Skin of body (tissue), 3 donors: ENCODE measurements at places on chromosomes 3 and 15. TPM values are rescaled to one million over a fixed set of nuclear protein-coding genes. Genes with fewer than 3 reads are reported as not detected.

- DNase-seq: no peak
Measured at GRCh38 chr15:36175741-36176291, 403.6 kb upstream of the CDIN1 start.

DNA sequence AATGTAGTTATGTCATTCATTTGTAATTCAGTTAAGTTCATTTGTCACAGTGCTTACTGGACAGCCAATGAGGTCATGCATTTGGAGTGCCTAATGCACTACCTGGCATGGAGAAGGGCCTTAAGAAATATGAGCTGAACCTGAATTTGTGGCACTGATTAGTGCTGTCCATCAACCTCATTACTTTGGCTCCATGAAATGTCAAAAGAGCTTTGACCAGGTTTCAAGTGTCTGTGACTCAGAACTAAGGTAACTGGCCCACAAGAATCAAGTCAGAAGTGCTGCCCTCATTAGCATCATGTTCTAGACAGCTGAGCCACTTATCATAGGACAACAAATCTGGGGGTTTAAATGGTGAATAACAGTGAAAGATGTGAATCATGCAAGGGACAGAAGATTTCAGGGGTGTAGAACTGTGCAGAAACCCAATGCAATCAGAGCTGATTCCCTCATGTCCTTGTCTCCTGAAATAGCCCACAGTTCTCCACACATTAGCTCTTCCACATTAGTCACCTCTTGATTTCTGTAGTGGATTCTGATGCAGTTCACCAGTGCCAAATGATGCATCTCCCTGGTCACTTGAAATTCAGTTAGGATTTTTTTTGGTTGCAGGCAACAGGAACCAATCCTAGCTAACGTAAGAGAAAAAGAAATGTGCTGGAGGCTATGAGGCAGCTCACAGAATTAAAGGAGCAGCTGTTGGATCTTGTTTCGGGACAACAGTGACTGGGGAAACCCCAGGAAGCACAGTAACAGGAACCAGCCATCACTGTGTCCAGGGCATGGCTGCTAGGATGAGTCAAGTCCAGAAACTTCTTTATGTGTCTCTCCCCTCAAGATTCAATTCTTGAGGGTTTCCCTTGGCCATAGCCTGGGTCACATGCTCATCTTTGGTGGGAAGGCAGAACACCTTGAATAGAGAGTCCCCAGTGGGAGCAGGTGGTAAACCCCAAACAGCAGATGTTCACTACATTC is 38.7 kb downstream of the CHST2 start:
- no peak for DNase-seq

DNA sequence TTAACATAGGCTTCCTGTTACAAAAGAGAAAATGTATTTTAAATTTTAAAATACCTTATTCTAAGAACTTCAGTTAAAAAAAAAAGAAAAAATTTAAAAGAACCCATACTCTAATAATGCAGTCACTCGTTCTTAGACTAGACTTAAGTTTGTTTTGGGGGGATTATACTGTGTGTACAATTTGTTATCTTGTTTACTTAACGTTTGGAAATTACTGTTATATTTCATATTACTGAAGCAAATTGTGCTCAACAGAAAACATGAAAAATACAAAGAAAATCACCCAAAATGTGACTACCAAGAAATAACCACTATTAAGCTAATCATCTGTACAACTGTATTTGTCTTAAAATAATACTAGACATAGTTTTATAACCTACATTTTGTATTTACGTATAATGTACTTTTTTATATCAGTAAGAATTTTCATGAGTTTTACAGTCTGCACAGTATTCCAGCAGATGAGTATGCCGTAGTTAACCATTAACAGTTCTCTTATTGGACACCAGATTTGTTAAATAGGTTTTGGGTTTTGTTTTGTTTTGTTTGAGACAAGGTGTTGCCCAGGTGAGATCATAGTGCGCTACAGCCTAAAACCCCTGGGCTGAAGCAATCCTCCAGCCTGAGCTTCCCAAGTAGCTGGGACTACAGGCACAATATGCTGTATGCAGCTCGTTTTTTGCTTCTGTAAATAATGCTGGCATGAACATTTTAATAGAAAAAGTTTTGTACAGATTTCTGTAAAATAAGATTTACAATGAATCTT is 88.8 kb upstream of the CHD2 start:
- DNase-seq: no peak

DNA sequence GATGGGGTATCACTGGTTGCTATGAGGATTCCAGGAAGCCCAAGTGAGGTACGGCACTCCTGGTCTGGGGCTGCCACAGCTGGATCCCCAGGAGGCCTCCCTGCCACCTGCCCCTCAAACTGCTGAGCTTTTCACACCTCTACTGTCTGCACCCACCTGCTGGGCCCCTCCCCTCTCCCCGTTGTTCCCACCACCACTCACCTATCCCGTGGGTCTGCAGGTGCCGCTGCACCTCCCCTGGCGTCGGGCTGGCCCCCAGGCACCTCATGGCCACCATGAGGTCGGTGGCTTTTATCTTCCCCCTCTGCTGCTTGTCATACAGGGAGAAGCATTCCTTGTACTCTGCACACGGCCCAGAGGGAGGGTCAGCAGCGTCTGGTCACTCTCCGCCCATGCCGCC is 5.8 kb downstream of the CALML4 start:
- no peak for DNase-seq

- DNase-seq: no peak
Measured at GRCh38 chr3:157134620-157135191, 25.2 kb downstream of the CCNL1 start.

GRCh38 chr3:82424031-82424339 is 662.5 kb upstream of the GBE1 start:
- DNase-seq: no peak

- no peak for DNase-seq
Measured at GRCh38 chr3:145639875-145640274, 521.1 kb downstream of the PLOD2 start.

The IQCF5 gene
- total RNA-seq: not detected

The INTS14 gene
- total RNA-seq: 23.9 TPM
